ENCODE measurements at places on chromosomes 4 and X.

GRCh38 chrX:29196501-29196900, 609.3 kb downstream of the IL1RAPL1 start:
- no peak for DNase-seq

GRCh38 chr4:24644983-24645764, 60.8 kb upstream of the DHX15 start:
- no peak for DNase-seq

DNA sequence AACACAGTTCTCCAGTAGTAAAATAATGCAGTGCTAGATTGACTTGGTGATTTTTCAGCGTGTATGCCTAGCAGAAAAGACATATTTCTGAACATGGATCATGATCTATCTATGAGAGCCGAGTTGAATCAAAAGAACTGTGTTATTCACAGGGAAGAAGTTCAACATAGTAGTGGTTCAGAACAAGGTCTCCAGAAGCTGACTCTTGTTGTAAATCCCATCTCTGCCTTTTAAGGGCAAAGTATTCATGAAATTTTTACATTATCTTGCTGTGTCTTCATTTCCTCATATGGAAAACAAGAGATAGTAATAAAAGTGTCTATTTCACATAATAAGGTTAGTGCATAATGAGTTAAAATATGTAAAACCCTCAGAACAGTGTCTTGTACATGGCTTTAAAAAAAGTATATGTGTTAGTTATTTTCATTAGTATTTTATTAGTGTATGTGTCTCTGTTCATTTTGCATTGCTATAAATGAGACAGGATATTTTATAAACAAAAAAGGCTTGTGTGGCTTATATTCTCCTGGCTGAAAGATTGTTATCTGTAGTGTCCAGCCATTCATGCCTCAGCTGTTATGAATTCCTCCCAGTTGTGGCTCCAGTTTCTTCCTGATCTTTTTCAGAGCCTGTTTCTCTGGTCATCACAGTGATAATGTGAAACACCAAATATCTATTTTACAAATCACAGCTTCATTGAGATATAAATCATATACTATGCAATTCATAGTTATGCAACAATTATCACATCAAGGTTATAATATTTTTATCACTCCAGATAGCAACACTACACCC, 1351.2 kb downstream of the STIM2 start:
- no peak for DNase-seq

DNA sequence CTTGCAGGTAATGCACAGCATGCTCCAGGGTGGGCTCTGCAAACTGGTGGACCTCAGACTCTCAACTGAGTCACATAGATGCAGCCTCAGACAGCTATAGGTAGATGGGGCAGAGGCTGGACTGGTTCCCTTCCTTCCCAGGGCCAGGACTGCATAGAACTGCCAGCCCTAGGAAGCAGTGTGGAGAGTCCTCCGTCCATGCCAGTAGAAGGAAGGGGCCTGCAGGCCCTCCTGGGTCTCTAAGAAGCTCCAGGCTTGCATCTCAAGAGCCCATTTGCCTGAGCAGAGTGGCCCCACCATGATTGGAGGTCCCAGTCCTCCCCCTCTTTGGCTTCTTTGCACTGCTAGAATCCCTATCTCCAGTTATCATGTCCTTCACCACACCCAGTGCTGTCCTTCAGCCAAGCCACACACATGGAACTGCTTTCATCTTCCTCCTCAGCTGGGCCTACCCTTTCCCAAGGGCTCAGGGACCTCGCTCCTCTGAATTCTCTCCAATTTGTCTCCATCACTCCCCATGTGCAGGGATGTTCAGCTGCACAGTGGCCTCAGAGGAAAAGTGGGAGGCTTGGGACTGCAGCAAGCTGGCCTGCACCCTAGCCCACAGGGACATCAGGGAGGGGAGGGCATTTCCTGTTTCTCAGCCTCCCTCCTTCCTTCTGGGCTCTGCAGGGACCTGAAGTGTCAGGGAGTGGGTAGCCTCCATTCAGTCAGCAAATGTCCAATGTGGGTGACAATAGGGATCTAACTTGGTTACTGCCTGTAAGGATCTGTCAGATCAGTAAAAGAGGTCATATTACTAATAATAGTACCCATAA, 146.0 kb downstream of the PJA1 start:
- DNase-seq, result no peak

- DNase-seq, result no peak
Observed at GRCh38 chr4:22850630-22851029, 157.9 kb downstream of the GBA3 start.

GRCh38 chr4:167000141-167000852, 234.0 kb downstream of the SPOCK3 start:
- DNase-seq, result no peak

DNA sequence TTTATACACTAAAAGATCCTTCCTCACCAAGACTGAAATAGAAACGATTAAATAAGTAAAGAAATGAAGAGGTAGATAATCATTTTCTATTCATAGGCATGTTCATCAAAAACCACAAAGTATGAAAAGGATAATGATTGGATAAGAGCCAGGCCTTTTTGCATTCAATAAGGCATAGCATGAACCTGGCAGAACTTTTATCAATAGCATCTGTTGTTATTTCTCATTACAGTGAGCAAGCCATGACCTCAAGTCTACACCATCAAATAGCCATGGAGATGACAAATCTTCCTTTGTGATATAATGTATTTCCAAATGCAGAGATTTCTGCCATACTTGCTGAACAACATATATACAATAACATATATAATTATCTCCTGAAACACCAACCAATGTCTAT, 206.0 kb upstream of the SLC7A11 start:
- no peak for DNase-seq

- no peak for DNase-seq
Observed at GRCh38 chr4:74531963-74532794, 87.2 kb downstream of the AREG start.

GRCh38 chr4:75545526-75545925, 10.3 kb upstream of the ODAPH start:
- no peak for DNase-seq

Data from activated CD8-positive, alpha-beta memory T cell treated with anti-CD3 and anti-CD28 coated beads for 1 hour (primary cell).